ENCODE measurements at places on chromosomes 5 and 9.

DNA sequence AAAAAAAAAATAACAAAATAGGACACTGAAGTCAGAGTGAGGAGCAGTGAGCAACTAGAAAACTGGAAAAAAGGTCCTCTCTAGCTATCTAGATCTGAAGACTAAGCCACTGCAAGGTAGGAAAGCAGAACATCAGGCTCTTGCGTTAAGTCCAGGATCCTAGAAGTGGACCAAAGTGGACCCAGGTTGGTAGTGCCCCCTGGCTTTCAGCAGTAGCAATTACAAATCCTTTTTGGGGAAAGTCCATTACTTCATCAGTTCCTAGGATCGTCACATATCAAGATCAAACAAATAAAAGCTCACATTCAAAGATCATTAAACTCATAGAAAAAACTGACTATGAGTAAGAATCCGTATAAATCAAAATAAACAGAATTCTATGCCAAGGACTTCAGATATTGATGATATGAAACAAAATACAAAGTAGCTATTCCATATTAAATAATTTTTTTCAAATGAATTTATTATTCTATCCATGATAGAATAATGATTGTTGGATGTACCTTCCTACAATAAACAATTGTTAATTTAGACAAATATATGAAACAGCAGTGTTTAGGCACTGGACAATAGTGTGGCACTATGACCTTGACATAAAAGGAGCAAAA lies 6.5 kb upstream of the RICTOR start:
- no peak for DNase-seq

- no peak for DNase-seq
Observed at GRCh38 chr5:172901012-172901780, 58.0 kb upstream of the RPL26L1 start.

GRCh38 chr9:136339958-136340310 lies 12.6 kb downstream of the GPSM1 start:
- DNase-seq = no peak

DNA sequence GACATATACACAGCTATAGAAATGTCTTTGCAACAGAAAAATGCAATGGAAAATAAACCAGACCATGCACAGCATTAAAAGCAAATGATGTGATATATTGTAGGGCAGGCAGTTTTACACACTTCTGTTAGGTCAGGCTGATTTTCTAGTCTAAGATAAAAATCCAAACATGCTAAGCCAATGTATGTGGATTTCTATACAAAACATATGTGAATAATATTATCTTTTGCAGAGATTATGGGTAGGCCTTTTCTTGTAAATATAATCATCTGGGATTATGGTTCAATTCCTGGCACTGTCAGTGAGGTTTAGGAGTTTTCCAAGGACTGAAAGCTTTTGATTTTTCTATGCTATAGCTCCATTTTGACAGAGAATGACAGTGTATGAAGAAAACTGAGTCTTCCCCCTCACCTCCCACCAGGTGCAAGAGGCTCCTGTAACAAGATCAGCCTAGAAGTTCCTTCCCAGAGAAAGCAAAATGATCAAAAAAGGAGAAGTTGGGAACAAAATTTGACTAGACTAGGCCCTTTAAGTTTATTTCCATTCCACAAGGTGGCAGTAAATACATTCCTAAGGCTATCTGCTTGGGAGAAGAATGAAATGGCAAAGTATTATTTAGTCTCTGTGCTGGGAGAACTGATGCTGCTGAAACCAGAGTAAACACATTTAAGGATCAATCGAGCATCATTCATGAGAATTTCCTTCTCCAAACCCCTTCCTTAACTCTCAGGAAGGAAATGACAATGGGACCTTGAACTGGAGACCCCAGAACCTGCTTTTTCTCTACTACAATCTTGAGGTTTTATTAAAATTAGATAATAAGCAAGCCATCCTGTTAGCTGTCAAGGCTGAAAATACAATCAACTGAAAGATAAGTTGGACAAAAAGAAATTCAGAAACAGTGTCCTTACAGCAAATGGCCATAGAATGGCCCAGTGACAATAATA lies 133.0 kb upstream of the TUT7 start:
- no peak for DNase-seq

GRCh38 chr9:79974806-79975422 lies 403.1 kb downstream of the TLE4 start:
- DNase-seq = no peak

GRCh38 chr9:5843794-5844471 lies 11.0 kb upstream of the ERMP1 start:
- DNase-seq = no peak

DNA sequence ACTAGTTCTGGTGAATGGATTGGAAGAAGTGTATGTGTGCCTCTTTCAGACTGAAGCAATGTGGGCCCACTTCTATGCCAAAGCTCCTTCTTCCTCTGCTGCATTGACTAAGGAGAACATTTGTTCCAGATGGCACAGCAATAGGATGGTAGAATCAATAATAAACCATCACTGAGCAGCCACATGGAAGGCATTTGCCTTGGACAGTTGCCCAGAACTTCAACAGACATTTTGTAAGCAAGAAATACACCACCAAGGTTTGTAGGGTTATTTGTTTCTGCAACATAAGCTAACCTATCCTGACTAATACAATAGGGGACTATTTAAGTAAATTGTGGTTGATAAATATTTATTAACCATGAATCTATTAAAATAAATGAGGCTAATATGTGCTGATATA lies 37.7 kb upstream of the CSNK1G3 start:
- peak; percentile 74 for DNase-seq

- no peak for DNase-seq
Observed at GRCh38 chr9:94973451-94973941, 247.0 kb downstream of the AOPEP start.

GRCh38 chr5:169534311-169534880 lies 49.2 kb upstream of the SPDL1 start:
- DNase-seq = no peak

DNA sequence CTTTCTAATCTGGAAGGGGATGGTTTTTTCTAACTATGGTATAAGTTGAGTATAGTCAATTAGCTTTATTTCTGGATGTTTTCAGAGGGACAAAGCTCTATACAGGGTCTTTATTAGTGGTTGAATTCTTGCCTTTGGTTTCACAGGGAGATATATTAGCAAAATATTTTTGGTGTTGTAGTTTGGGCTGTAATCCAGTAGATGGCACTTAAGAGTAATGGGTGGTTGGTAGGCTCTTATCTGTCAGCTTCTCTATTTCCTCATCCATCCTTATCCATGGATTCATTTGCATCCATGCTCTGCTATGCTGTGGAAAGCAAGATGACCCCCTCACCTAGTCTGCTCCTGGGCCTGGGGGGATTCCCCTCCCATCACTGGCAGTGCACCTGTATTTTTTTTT lies 363.6 kb upstream of the CYLC2 start:
- DNase-seq = peak; percentile 26

DNA sequence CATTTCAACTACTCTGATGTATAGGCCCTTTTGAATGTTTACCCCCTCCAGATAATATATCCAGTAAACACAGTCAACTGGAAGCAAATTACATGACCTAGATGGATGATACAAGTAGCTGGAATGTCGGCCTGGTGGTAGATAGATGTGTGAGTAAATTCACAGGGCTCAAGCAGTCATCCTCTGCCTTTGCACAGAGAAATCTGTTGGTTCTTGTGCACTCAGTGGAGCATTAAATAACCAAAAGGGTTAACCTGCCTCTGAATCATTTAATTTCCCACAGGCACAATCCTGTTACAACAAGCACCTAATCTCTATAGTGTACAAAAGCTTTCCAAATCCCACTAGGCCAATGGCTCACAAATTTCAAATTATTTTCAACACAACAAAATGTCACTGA lies 668.3 kb downstream of the DNAH5 start:
- DNase-seq = no peak

- no peak for DNase-seq
Observed at GRCh38 chr9:70085241-70085640, 41.6 kb downstream of the MAMDC2 start.

- DNase-seq = no peak
Observed at GRCh38 chr9:3447143-3447542, 78.7 kb downstream of the RFX3 start.

DNA sequence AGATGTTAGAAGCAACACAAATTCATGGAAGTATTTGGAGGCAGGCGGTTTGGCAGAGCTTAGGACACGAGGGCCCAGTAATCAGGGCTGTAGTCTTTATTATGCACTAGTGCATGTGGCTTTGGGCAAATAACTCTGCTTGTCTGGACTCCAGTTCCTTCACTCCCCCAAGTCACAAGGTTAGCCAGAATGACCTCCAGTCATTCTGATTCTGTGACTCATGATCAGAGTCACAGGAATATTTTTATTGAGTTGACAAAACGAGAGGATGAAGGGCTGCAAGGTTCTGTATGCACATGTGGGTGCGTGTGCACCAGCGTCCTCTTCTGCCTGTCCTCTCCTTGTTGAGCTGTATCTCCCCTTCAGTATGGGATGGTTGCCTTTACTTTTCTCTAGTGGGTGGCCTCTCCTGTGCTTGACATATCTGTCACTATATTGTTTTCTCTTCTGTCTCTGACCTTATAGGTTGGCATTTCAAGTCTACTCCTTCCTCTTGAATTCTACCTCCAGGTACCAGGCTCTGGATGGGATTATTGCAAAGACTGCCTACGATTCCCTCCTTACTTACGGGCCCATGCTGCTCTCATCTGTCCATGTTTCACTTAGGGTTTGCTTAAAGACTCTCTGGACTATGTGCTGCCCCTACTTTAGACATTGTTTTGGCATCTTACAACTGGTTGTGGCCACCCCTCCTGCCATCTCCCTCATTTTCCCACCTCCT lies 94.6 kb downstream of the KDM4C start:
- DNase-seq = no peak

- DNase-seq = no peak
Observed at GRCh38 chr9:18798508-18799290, 234.3 kb downstream of the SAXO1 start.

DNA sequence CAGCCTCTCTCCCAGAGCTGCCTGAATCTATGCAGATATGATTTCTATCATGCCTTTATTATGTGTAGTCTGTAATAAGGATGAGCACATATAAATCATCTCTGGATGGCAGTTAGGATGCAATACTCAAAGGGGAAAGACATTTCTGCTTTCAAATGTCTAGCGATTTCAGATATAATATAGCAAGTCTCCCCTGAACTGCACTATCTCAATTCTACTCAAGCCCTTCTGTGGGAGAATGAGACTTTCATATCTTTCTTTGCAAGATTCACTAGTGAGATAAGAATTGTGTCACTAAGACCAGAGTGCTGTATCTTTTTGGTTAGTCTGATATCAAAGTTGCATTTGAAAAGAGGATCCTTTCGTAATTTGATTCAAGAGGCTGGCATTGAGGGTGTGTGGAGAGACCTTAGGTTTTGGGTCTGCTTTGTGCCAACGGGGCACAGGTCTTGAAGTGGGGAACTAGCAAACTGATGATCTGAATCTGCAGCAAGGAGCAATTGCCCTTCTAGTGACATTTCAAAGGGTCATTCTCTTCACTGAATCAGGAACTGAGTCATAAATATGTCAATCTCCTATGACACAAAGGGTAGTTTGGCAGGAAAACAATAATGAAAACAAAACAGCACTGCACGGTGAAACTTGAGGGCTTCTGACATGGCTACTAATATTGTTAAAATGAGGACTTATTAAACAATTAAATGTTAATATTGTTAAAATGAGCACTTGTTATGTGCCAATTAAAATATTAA lies 305.5 kb upstream of the CLINT1 start:
- no peak for DNase-seq

DNA sequence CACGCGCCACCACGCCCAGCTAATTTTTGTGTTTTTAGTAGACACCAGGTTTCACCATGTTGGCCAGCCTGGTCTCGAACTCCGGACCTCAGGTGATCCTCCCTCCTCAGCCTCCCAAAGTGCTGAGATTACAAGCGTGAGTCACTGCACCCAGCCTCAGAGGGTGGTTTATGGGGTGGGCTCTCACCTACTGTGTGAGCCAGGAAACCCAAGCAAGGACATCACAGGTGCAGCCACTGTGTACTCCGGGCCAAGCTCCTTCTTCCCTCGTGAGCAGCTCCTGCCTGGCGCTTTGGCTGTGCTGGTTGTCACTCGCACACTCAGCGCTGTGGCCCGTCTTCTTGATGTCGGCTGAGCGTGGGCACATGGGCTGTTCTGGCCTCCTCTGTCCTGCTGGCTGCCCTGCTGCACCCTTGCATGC lies 70.1 kb downstream of the WNK2 start:
- no peak for DNase-seq

- DNase-seq = no peak
Observed at GRCh38 chr5:33594006-33594405, 153.2 kb downstream of the TARS1 start.

DNA sequence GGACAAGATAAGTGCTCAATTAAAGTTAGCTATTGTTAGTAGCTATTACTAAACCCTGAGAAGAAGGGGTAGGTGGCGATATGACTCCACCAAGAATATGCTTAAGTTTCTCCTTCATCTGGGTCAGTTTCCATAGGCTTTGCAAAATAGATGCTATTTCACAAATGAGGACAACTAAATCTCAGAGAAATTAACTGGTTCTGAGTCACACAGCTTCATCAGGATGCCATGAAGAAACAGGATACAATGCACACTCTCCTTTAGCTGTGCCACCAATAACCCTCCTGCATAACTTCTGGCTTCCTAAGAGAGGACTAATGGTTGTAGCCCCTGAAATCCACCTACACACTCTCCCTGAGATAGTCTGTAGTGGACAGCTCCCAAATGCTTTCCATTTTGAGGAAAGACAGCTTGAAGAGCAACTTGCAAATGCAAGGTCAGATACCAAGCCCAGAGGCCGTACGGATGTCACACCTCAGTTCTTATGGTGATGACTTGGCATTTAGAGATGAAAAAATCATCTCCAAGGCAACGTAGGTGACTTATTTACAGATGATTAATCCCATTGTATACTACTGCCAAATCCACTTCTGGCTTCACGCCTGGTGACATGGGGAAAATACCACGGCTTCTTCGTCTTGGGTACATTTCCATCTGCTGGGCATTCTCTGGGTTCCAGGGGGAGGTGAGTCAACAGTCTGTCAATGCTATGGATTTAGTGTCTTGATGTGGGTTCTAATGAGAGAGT lies 251.4 kb upstream of the IL12B start:
- DNase-seq = peak; percentile 37

DNA sequence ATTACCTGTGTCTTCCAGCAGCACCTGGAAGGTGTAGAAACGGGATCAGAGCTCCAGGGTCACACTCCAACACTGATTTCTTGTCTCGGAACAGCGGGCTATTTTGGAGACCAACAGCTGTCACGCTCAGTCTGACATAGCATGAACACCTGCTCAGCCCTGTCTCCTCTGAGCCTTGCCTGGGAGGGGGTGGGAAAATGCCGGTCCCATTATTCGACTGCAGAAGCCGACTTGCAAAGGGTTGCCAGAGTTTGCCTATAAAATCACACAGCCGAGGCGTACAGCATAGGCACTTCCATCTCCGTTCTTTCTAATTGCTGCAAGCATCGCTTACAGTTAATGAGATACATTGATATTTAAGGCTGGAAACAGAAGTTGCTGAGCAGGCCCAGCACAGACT lies 300.8 kb upstream of the MSX2 start:
- DNase-seq = no peak

- DNase-seq = no peak
Observed at GRCh38 chr5:160657068-160657507, 194.9 kb downstream of the ATP10B start.

- DNase-seq = no peak
Observed at GRCh38 chr5:180294411-180294810, 2.5 kb upstream of the MAPK9 start.

GRCh38 chr5:89733772-89734171 lies 675.8 kb downstream of the CETN3 start:
- no peak for DNase-seq
